ENCODE measurements at places on chromosomes 1 and 21. TPM values are rescaled to one million over a fixed set of nuclear protein-coding genes. Genes with fewer than 3 reads are reported as not detected.

Gene IL19
- 1.7 TPM for total RNA-seq

Gene SDF4
- total RNA-seq, result 88.9 TPM

Gene GNG4
- total RNA-seq, result 7.3 TPM

Gene OR10J1
- not detected for total RNA-seq

Gene TMEM125
- not detected for total RNA-seq

Gene KIF17
- total RNA-seq, result 2.2 TPM

Gene TMED5
- 50.6 TPM for total RNA-seq

Gene GREM2
- total RNA-seq, result 1.3 TPM

Gene FAM151A
- total RNA-seq, result not detected

All from fibroblast of villous mesenchyme (primary cell).